Epithelial cell of proximal tubule (primary cell): ENCODE measurements at places on chromosomes 2 and 18.

- peak; percentile 41 for DNase-seq
Measured at GRCh38 chr2:108297436-108298141, 8.9 kb downstream of the SULT1C2 start.

DNA sequence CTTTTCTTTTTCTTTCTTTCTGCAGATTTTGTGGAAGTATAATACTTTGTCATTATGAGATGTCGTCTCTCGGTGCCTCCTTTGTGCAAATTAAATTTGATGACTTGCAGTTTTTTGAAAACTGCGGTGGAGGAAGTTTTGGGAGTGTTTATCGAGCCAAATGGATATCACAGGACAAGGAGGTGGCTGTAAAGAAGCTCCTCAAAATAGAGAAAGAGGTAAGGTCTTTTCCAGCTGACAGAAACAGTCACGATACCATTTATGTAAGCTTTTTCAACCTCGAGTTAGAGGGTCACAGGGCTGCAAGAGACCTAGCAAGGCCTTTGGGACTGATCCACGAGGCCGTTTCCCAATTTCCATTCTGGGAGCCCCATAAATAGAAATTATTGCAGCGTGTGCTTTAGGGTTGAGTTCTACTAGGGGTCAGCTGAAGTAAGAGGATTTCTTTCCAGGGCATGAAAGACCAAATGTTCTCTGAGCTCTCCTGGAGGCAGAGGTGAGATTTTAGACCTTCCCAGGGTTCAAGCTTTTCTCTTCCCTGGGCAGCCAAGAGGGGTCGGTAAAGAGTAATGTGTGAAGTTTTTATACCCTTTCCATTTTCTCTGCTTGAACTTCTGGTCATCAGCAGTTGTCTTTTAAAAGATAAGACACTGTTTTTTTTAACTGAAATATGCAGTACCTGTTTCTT lies 15.5 kb downstream of the MAP3K20 start:
- DNase-seq = no peak

DNA sequence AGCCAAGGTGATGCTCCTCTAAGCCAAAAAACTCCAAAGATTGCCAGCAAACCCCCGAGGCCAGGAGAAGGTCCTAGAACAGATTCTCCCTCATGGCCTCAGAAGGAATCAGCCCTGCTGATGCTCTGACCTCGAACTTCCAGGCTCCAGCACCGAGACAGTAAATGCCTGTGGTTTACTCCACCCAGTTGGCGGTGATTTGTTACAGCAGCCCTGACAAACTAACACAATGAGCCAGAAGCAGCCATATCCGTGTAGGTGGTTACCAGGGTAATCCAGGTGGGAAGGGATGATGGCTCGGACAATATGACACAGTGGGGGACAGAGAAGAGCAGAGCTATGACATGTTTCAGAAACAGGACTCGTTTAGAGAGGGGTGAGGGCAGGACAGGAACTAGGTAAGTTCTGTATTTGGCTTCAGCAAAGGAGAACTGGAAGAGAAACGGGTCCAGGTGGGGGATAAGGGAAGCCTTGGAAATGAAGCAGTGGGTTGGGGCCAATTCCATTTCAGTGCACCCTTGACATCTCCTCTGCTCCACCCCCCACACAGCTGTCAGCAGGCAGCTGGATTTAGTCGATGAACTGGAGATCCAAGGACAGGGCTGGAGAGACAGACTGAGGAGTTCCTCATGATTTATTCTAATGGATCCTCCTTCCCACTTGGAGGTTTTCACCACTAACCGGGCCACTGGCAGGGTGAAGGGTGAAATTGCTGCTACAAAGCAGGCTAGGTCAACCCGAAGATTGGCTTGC lies 179.7 kb upstream of the SH3BP4 start:
- no peak for DNase-seq

GRCh38 chr2:62964050-62964449 lies 86.6 kb upstream of the OTX1 start:
- no peak for DNase-seq

DNA sequence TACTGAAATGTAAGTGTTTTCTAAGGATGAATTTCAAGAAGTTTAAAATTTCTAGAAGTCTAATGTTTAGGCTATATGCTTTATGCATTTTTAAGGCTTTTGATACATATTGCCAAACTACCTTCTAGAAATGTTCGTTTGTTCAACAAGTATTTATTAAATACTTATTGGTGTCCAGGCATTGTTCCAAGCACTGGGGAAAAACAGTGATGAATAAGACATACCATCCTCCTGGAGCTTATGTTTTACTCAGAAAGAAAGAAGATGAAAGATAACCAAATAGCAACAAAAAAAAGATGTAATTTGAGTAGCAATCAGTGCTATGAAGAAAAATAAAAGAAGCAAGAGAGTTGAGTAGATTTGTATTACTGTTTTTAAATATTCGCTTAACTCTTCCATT lies 692.9 kb downstream of the SLC4A3 start:
- no peak for DNase-seq

DNA sequence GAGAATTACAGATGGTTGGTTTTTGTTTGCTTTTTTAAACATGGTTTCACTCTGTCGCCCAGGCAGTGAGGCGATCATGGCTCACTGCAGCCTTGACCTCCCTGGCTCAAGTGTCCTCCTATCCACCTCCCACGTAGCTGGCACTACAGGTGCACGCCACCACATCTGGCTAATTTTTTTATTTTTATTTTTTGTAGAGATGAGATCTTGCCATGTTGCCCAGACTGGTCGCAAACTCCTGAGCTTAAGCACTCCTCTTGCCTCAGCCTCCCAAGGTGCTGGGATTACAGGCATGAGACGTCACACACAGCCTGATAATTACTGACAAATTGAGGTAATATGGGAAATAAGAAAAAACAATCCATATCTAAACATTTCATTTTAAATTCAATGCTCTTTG lies 110.5 kb upstream of the ZSWIM2 start:
- no peak for DNase-seq

DNA sequence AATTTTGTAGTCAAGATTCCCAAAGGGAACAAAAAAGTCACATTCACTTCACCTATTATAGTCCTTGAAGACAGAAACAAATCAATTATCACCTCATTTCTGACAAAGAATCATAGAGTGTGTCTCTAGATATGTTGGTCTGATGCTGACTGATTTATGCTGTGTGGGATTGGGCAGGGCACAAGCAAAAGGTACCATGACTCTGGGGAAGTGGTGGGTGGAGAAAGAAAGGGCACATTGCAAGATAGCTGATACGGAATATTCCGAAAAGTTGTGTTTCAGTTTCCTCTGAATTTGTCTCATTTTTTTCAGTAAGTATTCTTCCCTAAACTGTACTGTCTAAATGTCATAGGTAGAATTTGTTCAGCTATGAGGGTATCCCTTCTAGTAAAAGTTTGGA lies 268.0 kb downstream of the MREG start:
- DNase-seq = no peak

DNA sequence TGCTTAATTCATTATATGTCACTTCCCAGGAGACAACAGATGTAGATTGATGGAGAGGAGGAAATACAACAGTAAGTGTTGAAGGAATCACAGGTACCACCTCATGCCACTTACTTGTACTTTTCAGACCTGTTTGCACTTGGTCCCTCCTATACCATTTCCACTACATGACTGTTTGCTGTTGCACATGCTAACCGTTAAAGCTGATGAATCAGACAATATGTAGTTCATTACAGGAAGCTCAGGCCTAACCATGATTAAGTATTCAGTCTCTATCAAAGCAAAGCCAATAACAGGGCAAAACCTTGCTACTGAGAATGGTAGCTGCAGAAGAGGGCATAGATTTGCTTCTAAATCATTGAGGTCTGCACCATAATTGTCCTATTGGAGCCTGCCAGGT lies 30.2 kb upstream of the GRP start:
- no peak for DNase-seq

DNA sequence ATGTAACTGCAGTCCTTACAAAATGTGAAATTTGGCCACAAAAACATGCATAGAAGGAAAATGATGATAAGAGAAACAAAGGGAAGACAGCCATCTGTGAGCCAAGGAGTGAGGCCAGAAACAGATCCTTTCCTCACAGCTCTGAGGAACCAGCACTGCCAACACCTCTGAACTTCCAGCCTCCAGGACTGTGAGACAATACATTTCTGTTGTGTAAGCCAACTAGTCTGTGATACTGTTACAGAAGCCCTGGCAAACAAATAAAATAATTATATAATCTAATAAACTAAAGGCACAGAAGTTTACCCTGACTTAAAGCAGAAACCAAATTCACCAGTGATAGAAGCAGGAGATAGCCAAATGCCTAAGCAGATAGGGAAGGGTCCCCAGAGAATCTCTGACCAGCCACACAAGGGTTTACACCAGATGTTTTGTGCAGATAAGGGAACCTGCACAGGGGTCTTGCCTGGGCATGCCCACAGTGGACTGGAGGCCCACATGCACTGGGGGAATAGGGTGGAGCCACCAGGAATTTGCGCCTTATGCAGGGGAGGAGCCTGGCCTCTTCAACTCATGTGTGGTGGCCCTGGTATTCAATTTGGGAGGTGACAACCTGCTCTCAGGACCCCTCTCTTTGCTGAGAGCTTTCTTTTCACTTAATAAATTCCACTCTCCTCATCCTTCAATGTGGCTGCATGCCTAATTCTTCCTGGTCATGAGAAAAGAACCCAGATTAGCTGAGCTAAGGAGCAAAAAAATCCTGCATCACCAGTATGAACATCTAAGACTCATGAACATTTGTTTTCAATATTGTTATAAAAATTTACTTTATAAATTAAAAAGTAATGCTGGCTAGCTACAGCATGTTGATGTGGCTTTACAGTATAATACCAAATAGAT lies 3.8 kb upstream of the GCC2 start:
- DNase-seq = no peak

- no peak for DNase-seq
Measured at GRCh38 chr18:42230636-42231035, 275.6 kb downstream of the PIK3C3 start.

GRCh38 chr18:49745045-49746014 lies 68.0 kb downstream of the ACAA2 start:
- DNase-seq = no peak

DNA sequence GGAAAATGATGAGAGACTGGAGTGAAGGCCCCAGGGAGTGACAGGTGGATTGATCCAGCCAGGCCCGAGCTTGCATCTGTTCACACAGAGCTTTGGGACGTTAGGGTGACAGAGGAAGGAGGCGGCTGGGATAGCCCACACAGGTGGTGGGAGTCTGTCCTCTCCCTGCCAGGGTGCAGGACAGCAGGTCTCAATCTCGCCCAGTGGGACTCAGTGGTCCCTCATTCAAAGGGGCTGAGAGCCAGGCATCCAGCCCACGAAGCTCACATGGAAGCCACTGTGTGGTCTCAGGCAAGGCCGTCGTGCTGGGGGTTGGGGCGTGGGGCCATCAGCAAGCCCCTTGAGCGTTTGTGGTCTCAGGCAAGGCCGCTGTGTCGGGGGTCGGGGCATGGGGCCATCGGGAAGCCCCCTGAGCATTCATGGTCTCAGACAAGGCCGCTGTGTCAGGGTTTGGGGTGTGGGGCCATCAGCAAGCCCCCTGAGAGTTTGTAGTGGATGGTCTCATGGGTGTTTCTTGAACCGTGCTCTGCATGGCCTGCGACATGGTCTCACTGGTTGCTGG lies 8.3 kb downstream of the KCNG2 start:
- DNase-seq = no peak

GRCh38 chr18:48060970-48061369 lies 130.5 kb upstream of the SMAD2 start:
- DNase-seq = no peak

DNA sequence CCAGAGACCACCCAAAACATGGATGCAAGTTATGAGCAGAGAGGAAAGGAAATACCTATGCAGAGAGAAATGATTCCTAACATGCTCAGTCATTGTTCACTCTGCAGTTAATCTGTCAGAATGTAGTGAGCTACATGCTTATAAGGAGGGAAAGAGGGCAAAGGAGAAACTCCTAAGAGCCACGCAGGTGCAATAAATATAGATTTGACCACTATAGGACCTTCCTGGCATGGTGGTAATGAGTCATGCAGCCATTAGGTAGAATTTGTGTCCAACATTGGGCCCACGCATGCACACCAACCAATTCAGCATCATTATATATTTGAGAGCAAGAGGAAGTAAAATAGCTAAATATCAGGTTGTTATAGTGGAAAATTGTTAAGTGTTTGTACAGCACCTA lies 699.9 kb downstream of the DSC3 start:
- no peak for DNase-seq

GRCh38 chr18:59267503-59268126 lies 5.6 kb downstream of the RAX start:
- DNase-seq = no peak

GRCh38 chr18:49227441-49228165 lies 232.8 kb downstream of the DYM start:
- DNase-seq = no peak

GRCh38 chr2:169507698-169508097 lies 1.8 kb upstream of the KLHL41 start:
- no peak for DNase-seq

DNA sequence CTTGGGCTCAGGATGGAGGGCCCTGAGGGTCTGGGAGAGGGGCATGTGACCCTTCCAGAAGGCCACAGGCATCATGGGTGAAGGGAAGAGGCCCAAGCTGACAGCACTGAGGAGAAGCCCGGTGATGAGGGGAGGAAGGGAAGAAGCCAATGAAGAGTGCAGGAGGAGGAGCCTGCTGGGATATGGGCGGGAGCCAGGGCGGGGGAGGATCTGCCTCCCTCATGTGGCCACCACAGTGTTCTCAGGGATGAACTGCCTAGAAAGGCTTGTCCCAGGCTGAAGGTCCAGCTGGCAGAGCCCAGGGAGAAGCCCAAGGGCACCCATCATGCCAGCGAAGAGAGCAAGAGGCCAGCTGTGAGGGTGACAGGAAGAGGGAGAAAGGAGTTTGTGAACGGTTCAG lies 24.6 kb upstream of the PLB1 start:
- DNase-seq = no peak

DNA sequence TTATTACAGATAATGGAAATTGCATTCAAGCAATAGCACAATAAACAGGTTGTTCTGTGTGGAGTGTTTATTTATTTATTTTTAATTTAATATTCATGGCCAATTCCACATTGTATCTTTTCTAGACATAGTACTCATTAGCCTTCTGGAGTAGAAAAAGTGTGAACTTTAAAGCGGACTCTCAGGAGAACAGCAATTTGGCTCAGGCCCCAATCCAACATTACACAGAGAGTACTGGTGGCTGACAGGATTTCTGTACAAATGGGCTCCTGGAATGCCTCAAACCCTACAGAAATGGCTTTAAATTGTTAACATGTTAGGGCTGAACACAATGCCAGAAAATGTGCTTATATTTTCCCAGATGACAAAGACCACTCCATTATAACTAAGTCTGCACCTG lies 533.9 kb upstream of the NXPH2 start:
- no peak for DNase-seq

GRCh38 chr2:219399716-219400478 lies 12.2 kb upstream of the DNPEP start:
- DNase-seq = no peak

- DNase-seq = no peak
Measured at GRCh38 chr18:40877096-40877495, 1077.9 kb upstream of the PIK3C3 start.

- peak; percentile 58 for DNase-seq
Measured at GRCh38 chr18:57728941-57729511, 74.1 kb downstream of the ATP8B1 start.

- DNase-seq = no peak
Measured at GRCh38 chr18:28040211-28040610, 136.7 kb downstream of the CDH2 start.
